ENCODE measurements at places on chromosomes 16 and 17.

DNA sequence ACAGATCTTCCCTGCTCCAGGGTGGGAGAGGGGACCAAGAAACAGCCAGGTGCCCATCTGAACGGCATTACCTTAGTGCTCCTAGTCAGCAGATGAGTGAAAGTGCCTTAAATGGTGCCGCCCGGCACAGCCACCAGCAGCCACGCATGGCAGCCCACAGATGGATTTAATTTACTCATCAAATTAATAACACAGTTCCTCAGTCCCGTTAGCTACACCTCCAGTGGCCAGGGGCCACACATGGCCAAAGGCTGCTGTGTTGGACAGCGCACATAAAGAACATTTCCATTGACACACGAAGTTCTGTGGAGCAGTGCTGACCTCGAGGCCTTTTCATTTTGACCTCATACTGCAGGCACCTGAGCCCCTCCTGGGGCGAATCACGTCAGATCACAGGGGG, 166.3 kb downstream of the CMIP start:
- DNase-seq: no peak

- no peak for DNase-seq
Measured at GRCh38 chr17:52824542-52824941, 666.0 kb upstream of the CA10 start.

GRCh38 chr17:6940186-6940649, 55.6 kb upstream of the ALOX12 start:
- DNase-seq: no peak

DNA sequence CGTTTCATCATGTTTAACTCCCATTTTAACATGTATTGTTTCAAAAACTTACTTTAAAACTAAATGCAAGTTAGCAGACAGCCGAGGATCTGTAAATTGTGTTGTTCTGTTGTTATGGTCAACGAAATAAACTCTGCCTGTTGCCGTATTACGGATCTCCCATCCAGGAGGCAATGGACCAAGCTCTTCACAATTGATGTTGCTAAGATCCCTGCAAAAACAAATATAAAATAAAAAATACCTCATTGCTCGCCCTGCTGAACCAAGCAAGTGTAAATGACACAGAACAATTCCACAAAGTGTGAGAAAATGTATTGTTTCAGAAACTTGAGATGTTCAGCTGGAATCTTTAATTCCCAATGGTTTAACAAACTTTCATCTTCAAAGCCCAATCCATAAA, 65.0 kb downstream of the CEP95 start:
- DNase-seq: no peak

DNA sequence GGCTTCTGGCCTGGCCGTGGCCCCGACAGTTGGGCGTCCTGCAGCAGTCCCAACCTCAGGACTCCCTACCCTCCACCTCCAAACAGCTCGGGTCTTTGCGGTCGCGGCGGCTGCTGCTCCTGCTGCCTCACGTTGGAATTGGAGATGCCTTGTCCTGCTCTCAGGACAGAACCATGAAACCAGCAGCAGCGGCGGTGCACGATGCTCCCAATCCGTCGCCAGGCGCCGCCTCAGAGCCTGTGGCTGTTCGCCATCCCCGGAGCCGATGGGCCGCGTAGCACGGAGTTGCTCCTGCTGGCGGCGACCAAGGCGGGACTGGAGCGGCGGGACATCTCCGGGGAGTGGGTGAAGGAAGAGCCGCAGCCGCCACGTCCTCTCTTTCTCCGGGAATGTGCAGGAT, 1965.9 kb downstream of the TP53TG3F start:
- no peak for DNase-seq

- DNase-seq: peak; percentile 40
Measured at GRCh38 chr17:63930951-63931575, 1.1 kb downstream of the CD79B start.

DNA sequence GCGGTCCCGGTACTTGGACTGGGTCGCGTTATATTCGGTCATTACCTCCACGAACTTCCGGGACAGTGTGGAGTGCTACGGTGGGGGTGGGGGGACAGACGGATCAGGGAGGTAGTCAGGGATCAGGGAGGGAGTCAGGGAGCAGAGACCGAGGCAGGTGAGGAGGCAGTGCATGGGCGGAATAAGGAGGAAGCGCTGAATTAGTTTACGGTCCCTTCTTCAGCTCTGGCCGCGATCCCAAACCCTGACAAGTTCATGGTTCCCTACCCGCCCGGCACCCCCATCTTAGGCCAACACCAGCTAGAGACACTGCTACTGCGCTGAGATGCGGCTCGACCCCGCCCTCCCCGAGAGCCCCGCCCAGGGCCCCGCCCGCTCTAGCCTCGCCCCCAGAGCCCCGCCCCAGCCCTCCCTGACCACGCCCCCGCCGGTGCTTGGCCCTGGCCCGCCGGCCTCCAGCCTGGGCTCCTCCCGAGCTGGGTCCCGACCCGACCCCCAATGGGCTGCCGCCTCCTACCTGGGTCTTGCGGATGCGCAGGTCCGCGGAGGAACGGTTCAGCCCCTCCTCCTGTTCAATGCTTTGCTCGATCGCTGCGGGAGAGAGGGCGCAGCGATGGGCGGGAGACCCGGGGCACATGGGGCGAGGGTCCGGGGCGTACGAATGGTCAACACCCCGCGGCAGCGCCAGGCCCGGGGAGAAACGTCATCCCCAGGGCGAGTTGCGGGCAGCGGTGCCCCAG, 12.1 kb downstream of the HSD3B7 start:
- peak; percentile 74 for DNase-seq

GRCh38 chr17:43212641-43213490, 1.2 kb downstream of the TMEM106A start:
- no peak for DNase-seq

DNA sequence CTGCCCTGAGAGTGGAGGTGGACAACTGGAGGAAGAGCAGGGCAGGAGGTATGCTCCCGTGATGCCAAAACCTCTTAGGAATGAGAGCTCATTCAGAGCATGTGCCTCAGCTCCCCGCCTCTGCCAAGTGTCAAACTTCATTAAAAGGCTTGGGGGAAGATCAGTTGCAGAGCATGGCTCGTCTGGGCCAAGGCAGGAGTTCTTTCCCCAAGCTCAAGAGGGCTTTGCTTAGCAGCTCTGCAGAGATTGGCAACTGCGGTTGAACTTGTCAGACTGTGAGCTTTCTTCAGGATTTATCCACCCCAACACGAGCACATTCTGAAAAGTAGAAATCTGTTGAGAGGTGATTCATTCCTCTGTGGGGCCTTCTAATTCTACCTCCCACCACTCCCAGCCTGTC, 248.1 kb downstream of the HS3ST3A1 start:
- no peak for DNase-seq

GRCh38 chr17:38604479-38605403, 1.0 kb downstream of the SRCIN1 start:
- peak; percentile 11 for DNase-seq

- DNase-seq: no peak
Measured at GRCh38 chr17:50908860-50909764, 43.0 kb upstream of the TOB1 start.

DNA sequence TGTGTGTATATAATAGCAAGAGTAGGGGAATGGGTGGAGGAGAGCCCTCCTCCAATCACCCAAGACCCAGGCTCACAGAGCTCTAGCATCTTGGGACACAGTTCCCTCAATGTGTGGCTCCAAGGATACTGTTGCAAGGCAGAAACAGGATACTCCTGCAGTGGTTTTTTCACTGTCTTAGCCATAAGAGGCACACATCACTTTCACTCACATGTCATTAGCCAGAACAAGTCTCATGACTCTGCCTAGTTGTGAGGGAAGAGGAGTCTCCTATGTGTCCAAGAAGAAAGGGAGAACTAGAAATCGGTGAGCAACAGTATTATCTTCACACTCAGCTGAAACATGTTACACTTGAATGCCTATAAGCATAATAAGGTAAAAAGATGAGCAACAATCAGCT, 11.1 kb upstream of the NUDT7 start:
- DNase-seq: no peak

GRCh38 chr16:48535831-48536613, 74.0 kb downstream of the N4BP1 start:
- no peak for DNase-seq

GRCh38 chr16:14179116-14179515, 108.0 kb downstream of the MRTFB start:
- no peak for DNase-seq

DNA sequence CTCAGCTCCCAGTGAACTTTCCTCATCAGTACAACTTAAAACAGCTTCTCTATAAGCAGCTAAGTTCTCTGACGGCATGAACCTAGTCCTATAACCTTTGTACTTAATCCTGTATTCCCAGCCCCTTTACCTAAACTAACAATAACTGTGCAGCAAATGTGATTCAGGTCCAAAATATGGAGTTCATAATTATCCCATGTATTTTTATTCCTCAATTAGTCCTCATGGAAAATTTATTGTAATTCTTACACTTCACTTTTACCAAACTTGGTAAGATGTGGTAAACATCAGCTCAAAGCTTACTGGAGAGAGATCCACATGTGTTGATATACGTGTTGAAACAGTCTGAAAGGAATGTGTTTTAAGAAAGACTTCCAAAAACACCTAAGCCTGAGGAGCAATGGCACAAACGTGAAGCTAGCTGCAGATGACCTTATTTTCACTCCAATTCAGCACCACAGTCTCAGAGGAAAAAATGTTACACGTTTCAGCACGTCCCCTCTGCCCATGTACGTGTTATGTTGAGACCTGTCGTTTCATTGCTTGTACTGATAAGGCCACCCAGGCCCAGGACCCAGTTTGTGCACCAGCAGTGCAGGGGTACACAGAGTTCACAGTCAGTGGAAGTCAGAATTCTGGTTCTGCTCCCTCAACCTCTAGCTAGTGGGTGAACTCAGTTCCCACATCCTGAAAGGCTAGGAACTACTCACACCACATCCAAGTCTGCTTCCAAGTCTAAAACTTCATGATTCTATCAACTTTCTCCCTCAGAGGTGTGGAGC, 7.1 kb downstream of the USP31 start:
- no peak for DNase-seq

DNA sequence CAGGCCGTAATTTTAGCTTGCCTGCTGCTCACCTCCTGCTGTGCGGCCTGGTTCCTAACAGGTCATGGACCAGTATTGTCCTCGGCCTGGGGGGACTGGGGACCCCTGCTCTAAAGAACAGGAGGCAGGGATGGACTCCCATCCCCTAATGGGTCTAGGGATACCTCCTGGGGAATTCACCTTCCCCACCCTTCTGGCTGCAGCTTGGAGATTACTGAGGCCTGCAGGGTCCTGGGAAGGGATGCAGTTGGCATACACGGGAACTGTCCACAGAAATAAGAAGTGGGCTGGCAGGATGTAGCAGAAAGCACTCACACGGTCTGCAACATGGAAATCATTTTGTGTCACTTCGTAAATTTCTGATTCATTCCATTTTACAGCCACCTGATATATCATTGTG, 123.0 kb downstream of the C16orf95 start:
- no peak for DNase-seq

DNA sequence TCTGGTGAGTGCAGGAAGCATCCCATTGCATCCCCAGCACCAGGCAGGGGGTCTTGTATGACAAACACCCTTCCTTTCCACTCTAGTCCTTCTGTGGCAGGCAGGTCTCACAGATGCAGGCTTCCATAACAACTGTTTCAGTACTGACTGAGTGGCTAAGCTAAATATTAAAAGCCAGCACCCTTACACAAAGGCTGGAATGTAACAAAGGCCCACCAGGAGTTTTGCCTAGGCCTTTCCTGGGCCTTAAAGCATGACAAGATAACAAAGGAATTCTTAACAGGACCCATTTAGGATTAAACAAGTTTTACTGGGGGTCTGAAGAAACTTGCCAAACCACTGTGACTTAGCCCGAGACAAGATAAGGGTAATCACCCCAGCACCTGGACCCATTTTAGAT, 228.9 kb upstream of the RPL38 start:
- DNase-seq: no peak

- no peak for DNase-seq
Measured at GRCh38 chr17:49383060-49383459, 21.0 kb upstream of the ZNF652 start.

DNA sequence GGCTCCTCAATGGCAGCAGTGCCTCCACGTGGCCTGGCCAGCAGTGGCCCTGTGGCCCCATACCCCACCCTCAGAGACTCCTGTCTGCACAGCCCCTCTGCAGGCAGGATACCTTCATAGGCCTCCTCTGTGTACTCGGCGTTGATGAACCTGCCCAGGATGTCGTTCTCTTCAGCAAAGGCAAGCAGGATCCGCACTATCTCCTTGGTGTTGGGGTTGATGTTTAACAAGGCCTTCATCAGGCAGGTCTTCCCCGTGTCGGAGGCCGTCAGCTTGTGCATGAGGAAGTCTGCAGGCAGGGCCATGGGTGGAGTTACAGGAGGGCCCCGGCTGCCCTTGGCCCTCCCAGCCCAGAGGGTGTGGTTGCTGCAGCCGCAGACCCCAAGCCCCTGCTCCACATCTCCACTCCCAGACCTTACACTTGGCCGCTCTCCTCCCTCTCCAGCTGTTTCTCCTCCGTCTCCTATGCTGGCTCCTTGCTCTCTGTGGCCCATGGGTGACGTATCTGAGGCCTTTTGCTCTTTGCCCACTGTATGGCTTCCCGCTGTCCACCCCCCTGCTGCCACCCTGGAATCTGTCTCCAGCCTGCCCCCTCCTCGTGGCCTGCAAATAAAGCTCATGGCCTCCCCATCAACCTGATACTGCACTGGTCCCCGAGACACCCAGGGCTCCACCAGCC, 15.1 kb downstream of the TRPV3 start:
- DNase-seq: no peak

- no peak for DNase-seq
Measured at GRCh38 chr17:63494300-63494928, 17.6 kb downstream of the ACE start.

GRCh38 chr16:61946019-61946418, 90.2 kb downstream of the CDH8 start:
- no peak for DNase-seq

DNA sequence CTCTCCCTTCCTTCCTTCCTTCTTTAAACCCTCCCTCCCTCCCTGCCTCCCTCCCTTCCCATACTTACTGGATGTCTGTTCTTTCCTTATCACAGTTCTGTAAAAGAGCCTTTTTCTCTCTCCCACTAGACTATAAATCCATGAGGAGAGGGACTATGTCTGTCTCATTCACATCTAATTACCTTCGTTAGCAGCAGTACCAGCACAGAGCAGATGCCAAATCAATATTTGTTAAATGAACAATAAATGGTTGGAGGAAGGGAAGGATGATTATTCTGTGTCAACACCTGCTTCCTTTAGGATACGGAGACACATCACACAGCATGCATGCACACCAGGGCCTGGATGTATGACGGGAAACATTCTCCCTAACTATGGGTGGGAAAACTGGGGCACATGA, 94.2 kb downstream of the DNAH3 start:
- DNase-seq: no peak
